Pancreas (tissue), 10 donors: ENCODE measurements at places on chromosomes 12 and 14.

GRCh38 chr12:84161296-84161695 lies 751.3 kb downstream of the SLC6A15 start:
- no peaks in the 10 kb centered on the region for H3K36me3 ChIP-seq
- H3K27ac ChIP-seq, result no peak overlapping the region
- no peaks in the 10 kb centered on the region for H3K4me1 ChIP-seq

GRCh38 chr14:100122481-100123223 lies 36.8 kb downstream of the DEGS2 start:
- no peaks in the 10 kb centered on the region for H3K36me3 ChIP-seq
- DNase-seq, result no peak
- H3K27ac ChIP-seq, result no peak overlapping the region
- H3K27me3 ChIP-seq, result no peaks in the 10 kb centered on the region
- H3K4me1 ChIP-seq, result no peaks in the 10 kb centered on the region

DNA sequence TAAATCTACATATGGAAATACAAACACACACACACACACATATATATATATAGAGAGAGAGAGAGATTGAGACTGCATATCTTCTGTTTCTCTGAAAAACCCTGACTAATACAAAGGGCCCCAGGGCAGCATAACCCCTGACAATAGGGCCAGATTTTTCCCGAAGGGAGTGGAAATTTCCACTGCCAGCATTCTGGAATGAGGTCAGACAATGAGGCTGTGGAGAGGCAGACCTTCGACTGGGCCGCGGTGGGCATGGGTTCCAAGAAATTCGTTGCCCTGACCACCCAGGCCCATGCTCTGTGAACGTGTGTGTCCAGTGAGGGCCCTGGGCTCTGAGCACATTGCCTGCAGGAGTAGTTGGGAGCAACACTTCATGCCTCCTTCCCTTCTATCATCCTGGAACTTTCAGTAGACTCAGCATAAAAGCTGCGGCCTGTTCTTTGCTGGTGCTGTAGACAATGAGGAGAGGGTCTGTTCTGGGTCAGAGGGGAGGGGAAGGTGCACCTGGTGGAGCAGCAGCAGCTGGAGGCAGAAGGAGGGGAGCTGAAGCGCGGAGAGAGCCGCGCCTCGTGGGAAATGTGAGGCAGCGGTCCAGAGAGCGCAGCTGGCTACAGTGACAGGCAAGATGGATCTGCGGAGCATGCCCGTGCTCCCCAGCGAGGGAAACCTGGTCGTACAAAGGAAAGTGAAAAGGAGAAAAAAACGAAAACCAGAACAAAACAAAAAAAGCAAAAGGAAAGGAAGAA lies 25.6 kb upstream of the CCDC60 start:
- no peak for DNase-seq
- H3K4me1 ChIP-seq, result no peaks in the 10 kb centered on the region
- H3K27ac ChIP-seq, result no peak overlapping the region
- no peak overlapping the region for H3K4me3 ChIP-seq
- H3K27me3 ChIP-seq, result no peaks in the 10 kb centered on the region

- no peak for DNase-seq
- no peak overlapping the region for H3K27ac ChIP-seq
- no peaks in the 10 kb centered on the region for H3K4me1 ChIP-seq
- H3K36me3 ChIP-seq, result no peaks in the 10 kb centered on the region
- H3K27me3 ChIP-seq, result peaks cover 4% of the 10 kb centered on the region
- no peak overlapping the region for H3K4me3 ChIP-seq
Observed at GRCh38 chr12:114752217-114752616, 68.2 kb upstream of the TBX3 start.
